ENCODE measurements at places on chromosomes 5 and 9.

DNA sequence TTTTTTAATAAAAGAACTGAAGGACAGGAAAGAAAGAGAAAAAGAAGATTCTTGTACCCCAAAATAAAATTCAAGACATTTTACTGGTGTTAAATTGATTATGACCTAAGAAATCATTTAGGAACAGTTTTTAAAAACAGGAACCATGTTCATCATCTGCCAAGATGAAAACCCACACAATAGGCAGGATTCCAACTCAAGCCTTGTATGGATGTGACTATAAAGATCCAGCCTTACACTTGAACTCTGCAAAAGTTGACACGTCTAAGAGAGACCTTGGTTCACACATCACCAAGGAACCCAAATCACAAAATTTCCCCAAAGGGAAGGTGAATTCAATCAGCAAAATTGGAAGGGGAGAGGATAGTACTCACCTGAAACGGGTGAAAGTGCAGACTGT, 82.6 kb downstream of the SMIM23 start:
- no peak for DNase-seq

DNA sequence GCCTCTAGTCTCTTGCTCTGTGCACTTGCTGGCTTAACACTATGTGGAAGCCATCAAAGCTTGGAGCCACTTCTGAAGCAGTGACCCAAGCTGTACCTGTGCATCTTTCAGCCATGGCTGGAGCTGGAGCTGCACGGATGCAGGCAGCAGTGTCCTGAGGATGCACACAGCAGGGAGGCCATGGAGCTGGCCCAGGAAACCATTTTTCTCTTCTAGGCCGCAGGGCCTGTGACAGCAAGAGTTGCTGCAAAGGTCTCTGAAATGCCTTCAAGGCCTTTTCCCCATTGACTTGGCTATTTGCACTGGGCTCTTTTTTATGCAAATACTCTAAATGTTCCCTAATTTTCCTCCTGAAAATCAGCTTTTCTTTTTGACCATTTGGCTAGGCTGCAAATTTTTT, 12.9 kb upstream of the ZNF484 start:
- DNase-seq: no peak

- DNase-seq: no peak
Observed at GRCh38 chr5:173065155-173065554, 9.0 kb downstream of the CREBRF start.

GRCh38 chr5:375336-375920, 53.9 kb downstream of the AHRR start:
- no peak for DNase-seq

GRCh38 chr5:139141446-139142204, 56.5 kb downstream of the SIL1 start:
- no peak for DNase-seq

GRCh38 chr5:37396352-37396751, 17.2 kb downstream of the WDR70 start:
- DNase-seq: no peak

DNA sequence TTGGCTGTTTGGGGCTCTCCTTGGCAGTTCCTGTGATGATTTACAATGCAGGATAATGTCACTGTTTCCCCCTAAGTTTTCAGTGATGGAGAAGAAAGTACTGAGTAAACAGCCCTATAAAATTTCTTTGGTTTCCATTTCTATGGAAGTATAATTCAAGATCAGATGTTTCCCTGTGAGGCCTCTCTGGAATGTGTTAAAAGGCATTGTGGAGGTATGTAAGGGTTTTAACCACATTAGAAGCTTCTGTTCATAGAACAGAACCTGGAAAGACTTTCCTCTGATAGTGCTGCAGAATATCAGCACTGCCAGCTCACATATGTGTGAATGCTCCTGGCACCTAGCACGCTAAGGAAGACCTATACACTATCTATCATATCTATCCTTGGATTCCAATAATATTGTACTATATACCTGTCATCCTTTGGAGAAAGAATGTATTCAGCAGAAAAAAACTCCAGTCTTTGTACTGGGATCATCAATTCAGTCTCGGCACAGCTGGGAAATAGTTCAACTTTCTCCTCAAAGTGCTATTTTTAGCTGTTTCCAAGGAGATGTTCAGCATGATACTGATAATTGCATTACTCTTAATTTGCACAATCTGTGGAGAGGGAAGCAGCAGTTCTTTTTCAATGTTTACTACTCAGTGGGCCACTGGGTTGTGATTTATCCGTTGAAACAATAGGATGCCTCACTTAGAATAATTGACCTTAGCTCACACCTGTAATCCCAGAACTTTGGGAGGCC, 21.9 kb downstream of the TTC1 start:
- no peak for DNase-seq
